Endodermal cell (in vitro differentiated cells): ENCODE measurements at places on chromosomes 11 and 22.
A peak's percentile ranks its signal among the peaks of the same experiment; 100 is the strongest.

- peak; percentile 24 for DNase-seq
Measured at GRCh38 chr22:47166033-47166404, 403.6 kb downstream of the TBC1D22A start.

GRCh38 chr11:129248618-129249017 lies 56.5 kb upstream of the ARHGAP32 start:
- DNase-seq = no peak

DNA sequence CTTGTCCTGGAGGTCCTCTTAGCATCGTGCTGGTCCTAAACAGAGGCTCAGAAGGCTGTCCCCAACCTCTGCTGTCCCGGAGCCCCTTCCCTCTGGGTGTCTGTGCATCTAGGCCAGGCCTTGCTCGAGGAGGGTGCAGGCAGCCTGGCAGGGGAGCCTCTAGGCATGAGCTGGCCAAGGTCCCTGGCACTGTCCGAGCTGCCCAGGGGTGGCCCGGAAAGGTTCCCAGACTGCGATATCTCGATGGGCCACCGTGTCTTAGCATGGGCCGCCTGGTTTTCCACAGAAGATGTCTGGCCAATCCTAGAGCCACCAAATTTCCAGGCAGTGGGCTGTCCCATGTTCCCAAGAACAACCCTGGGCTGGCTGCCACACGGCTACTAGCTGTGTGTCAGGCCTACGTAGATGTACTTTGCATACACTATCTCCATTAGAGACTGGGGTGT lies 24.6 kb upstream of the SMIM38 start:
- DNase-seq = peak; percentile 57

GRCh38 chr22:30094804-30095203 lies 14.5 kb downstream of the HORMAD2 start:
- no peak for DNase-seq

DNA sequence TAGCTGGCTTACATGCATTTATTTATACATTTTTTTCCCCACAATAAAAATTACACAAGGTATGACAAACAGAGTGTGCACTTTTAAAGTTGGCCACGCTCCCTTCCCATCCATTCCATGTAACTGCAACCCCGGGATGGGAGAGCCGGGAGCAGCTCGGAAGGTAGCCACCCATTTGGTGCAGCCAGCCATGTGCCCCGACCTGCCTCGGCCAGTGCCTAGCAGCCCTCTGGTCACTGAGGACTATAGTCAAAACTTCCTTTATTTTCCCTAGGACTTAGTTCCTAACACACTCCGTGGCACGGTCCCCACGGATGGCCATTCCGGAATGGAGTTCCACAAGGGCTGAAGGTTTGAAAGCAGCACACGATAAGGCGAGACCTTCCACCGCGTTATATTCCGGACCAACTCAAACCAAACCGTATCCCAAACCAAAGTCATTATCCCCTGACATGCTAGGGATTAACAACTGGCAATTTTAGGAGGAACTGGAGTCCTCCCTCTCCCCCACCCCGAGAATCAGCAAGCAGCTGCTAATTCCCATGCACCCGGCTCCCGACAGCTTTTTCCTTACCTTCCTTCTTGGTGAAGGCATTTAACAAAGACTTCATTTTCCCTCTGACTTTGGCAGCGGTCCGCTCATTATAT lies 426.4 kb downstream of the SHANK2 start:
- no peak for DNase-seq
